ENCODE measurements at places on chromosomes 11 and 22.

- DNase-seq, result no peak
Measured at GRCh38 chr22:48258064-48258701, 1495.7 kb downstream of the TBC1D22A start.

DNA sequence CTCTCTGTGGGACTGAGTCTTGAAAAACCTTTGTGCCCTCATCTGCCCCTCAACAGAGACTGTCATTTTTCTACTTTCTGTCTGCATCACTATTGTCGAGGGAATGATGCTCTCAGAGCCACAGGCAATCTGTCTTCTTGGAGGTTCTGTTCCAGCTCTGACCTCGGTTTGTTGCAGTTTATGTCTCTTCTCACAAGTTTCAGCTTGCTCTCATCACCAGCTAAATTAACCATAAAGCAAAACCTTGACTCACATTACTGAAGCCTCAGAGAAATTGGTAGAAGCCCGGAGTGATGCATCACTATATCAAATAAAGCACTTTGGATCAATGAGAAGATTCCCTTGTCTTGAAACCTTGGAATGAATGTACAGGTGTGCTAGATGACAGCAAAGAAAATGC lies 60.6 kb upstream of the BLID start:
- no peak for DNase-seq

- DNase-seq, result no peak
Measured at GRCh38 chr11:33899400-33900037, 7.6 kb upstream of the LMO2 start.

GRCh38 chr11:103534959-103535358 lies 425.7 kb downstream of the DYNC2H1 start:
- DNase-seq, result no peak

GRCh38 chr22:19224985-19225384 lies 46.4 kb upstream of the SLC25A1 start:
- DNase-seq, result no peak

DNA sequence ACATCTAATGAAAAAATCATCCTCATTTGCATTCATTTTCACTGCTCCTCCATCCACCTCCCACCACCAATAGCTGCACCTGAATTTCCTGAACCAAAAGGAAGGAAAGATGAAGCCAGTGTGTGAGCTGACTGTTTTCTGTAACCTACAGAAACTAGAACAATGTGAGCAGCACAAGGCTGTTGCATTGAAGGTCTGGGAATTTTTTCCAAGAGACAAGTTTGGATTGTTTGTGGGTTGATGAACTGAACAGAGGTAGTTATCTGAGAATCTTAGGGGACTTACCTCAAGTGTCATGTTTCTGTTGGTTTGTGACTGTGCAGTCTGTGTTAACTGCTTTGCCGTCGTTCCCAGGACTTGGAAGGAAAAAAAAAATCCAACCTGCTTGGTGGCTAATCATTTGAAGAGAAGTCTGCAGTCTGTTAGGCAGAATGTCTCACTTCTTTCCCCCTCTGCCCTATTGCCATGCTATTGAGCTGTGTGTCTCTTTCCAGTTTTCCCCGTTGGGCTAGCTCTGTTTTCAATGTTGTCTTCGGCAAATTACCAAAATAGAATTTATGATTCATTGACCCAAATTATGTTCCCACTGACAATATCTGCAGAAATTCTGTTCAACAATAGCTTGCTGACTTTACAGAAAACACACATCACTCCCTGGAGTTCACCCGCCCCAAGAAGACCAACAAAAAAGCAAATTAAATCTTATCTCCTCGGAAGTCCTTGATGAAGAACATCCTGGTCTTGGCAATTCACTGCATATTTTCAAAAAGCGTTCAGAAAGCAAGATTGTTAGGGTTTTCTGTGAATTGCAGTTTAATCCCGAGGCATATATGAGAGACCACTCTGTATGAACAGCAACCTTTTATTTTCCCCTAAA lies 76.0 kb downstream of the SC5D start:
- no peak for DNase-seq

- no peak for DNase-seq
Measured at GRCh38 chr11:120027546-120028180, 110.2 kb downstream of the TRIM29 start.

GRCh38 chr11:69918231-69918937 lies 99.2 kb upstream of the FGF3 start:
- no peak for DNase-seq

DNA sequence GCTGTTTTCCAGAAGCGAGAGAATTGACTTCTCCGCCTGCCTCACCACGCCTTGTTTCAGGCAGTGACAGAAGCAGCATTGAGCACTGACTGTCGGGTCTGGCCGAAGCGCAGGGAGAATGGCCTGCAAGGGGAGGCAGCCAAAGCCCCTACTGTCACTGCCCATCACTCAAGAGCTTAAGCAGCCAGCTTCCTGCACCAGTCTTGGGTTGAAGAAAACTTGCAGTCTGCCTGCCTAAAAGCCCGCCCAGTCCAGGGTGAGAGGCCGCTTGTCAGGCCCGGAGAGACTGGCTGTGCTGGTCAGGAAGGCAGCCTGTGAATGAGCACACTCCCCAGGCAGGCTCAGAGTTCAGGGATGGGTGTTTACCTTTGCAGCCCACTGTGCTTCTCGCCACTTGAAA lies 108.3 kb downstream of the PKNOX2 start:
- DNase-seq, result no peak

- DNase-seq, result no peak
Measured at GRCh38 chr22:17743661-17744411, 30.4 kb downstream of the BID start.

DNA sequence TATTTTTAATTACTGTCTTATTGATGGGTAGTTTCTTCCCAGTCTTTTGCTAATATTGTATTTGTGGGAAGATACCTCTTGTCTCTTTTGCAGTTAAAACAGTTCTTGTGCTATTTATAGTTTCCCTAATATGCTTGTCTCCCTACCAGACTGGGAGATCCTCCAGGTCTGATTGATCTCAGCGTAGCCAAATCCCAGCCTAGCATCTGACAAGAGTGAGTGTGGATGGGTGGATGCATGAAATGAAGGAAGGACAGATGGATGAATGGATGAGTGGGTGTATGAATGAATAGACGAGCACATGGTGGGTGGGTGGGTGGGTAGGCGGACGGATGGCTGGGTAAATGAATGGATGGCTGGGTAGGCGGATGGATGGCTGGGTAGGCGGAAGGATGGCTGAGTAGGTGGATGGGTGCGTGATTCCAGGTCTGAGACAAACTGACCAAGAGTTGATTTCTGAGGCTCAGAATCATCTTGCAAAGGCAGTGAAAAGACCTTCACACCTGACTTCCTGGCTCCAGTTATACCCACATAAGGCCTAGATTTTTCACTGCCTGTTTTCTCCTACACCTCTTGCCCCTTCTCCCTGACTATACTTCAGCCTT lies 11.4 kb downstream of the DNAJB13 start:
- no peak for DNase-seq

DNA sequence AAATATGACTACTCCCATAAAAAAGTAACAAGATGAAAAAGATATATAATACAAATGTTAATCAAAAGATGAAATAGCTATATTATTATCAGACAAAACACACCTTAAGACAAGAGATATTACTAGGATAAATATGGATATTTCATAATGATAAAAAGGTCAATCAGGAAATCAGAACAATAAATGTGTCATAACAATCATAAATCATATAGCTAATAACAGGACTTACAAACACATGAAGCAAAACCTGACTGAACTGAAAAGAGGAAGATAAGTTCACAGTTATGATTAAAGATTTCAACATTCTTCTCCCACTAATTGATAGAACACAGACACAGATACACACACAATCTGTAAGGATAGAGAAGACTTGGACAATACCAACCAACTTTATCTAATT lies 47.2 kb downstream of the EIF3M start:
- no peak for DNase-seq

DNA sequence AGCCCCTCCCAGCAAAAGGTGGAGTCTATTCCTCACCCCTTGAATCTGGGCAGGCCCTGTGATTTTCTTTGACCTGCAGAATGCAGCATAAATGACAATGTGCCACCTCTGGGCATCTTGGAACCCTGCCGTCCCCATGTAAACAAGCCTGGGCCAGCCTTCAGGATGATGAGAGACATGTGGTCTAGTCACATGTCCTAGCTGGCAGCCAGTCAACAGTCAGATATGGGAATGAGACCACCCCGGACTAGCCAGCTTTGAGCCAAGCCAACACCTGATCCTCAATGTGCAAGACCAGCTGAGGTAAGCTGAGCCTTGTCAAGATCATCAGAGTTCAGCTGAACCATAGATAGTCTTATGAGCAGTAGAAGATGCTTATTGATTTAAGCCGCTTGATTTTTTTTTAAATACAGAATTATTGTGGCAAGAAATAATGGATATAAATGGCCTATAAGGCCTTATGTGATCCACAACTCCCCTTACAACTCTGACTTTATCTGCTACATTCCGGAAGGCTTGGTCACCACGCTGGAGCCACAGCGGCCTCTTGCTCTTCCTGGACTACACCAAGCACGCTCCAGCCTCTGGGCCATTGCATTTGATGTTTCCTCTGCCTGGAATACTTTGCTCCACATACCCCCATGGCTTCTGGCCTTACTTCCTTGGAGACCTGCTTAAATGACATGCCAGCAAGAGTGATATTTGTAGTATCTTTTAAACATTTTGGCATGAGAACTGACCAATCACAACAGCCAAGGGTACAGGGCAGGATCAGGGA lies 225.9 kb upstream of the SESN3 start:
- DNase-seq, result no peak

- DNase-seq, result no peak
Measured at GRCh38 chr11:35078470-35078735, 60.6 kb upstream of the CD44 start.

GRCh38 chr11:91926965-91927364 lies 297.7 kb upstream of the FAT3 start:
- no peak for DNase-seq

DNA sequence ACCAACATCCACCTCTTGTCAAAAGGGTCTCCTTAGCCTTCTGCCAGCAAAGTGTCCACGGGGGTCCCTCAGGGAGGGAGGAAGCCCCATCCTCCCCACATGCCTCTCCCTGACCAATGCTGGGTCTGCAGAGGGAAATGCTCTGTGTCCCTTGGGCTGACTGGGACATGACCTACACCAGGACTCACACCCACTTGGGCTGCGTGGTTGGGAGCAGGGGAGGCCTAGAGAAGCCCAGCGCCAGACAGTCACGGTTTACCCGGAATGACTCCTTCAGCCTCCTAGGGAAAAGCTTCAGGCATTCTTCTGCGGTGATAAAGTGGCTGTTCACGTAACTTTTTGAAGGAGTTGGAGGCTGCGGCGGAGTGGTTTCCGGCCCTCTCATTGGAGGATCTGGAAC lies 180.3 kb downstream of the EFCAB6 start:
- no peak for DNase-seq

- no peak for DNase-seq
Measured at GRCh38 chr11:128467610-128468041, 119.7 kb downstream of the ETS1 start.

DNA sequence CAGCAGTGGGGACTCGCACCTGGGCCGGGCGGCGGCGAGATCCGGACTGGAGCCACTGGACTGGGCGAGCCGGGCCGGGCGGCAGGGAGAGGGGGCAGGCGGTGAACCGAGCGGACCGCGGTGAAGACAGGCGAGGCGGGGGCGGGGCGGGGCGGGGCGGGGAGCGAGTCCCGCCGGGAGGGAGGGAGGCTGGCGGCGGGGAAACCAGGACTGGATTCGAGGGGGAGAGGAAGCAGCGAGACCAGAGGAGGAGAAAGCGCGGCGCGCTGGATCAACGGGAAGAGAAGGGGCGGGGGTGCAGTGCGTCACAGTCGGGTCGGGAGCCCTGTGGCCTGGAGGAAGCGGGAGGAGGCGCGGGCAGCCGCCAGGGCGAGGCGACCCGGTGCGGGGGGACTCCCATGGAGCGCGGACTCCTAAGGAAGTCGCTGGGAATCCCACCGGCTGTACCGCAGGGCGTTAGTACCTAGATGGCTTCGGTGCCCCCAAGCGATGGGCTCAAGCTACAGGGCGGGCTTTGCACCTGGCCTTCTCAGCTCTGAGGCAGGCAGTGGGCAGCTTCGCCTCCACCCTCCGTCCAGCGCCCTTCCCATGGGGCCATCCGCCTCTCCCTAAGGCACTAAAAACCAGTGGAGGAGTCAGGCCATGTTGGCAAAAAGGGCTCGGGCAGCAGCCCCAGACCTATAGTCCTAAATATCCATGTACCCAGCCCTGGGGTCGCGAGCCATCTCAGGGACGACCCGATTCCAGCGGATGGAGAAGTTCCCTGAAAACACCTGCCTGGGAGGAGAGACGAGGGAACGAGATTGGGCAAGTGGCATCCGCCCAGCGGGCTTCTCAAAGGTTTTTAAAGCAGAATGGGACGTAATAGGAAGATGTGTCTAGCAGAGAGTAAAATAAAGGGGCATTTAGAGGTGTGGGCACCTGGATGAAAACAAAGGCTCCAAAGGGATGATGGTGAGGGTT lies at the start of gene TMEM121B:
Gene TMEM121B, minus strand, starts transcription at position 128 of the 963 bp plus-strand sequence. CDS start 233 bp downstream, outside the sequence.
- no peak for DNase-seq

- DNase-seq, result no peak
Measured at GRCh38 chr22:41341012-41341411, 39.7 kb downstream of the ZC3H7B start.

DNA sequence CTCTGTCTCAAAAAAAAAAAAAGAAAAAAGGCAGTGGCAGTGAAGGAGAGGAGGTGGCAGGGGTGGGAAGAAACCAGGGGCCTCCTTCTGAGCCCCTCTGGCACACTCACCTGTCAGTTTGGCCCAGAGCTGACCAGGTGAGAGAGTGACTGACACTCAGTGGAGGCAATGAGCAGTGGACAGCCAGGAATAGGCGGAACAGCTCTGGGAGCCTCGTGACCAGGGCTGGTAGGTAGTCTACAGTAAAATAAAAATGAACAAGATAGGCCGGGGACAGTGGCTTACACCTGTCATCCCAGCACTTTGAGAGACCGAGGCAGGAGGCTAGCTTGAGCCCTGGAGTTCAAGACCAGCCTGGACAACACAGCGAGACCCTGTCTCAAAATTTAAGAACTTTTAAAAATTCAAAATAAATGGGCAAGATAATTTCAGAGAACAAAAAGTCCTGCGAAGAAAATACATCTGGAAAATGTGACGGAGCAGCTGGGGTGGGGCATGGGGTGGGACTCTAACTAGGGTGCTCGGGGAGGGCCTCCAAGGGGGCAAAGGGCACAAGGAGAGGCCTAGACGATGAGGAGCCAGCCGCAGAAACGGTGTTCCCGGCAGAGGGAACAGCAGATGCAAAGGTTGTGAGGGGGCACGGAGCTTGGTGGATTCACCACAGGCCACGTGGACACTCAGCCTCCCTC lies 3.8 kb upstream of the PDXP start:
- DNase-seq, result no peak

- DNase-seq, result no peak
Measured at GRCh38 chr11:34558673-34559072, 45.1 kb upstream of the ELF5 start.

- DNase-seq, result no peak
Measured at GRCh38 chr11:455566-456147, 5.6 kb downstream of the PTDSS2 start.

- DNase-seq, result no peak
Measured at GRCh38 chr11:115193914-115194801, 310.1 kb downstream of the CADM1 start.

- no peak for DNase-seq
Measured at GRCh38 chr11:61693922-61694601, 13.9 kb downstream of the DAGLA start.

GRCh38 chr11:69055598-69056516 lies 7.1 kb downstream of the TPCN2 start:
- peak; percentile 79 for DNase-seq

Measured in CMK (cell line).